NCI-H2029 (cell line): ENCODE measurements at places on chromosomes 16 and 17.

DNA sequence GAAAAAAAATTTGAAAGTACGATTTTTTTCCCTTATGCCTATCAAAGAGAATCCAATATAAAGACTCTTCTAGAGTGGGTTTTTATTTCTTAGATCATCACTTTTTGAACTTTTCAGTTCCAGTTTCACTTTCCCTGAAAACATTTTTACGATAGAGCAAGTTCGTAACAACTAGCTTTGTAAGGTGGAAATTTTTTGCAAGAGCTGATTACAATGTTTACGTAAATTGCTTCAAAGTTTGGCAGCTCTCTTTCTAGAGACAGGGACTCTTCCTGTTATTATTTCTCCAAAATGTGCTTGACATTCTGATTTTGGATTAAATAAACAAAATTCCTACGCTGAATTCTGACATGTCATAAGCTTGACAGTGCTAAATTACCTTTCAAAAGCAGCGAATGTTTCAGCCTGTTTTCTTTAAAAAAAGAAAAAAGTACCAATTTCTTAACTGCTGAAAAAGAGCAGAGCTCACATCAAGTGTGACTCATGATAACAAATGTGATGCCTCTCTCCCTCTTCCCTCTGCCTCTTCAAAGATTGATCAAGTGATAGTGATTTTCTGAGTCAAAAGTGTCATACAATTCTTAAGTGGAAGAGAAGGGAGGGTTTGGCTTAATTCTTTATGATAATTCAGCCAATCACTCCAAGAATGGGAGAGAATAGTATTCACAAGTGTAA is 175.2 kb downstream of the KCNJ2 start:
- DNase-seq, result no peak

- no peak for DNase-seq
Observed at GRCh38 chr17:46138473-46138872, 54.8 kb downstream of the KANSL1 start.

DNA sequence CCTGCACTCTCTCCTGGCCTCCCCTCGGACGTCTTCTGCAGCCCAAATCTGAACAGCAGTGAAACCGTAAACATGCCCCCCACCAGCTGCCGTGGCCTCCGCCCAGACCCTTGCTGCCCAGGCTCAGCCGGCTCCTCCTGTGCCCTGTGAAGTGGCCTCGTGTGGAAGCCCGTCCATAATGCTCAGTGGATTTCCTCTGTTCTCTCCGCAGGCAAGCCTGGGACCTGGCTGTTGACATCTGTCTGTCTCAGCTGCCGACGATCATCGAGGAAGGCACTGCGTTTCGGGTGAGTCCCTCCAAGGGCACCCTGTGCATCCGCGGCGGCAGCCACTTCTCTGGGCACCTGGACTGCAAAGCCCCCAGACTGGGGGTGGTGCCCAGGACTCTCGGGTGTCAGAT is 153.9 kb upstream of the CHMP6 start:
- DNase-seq, result no peak

- no peak for DNase-seq
Observed at GRCh38 chr17:79168486-79169055, 93.9 kb downstream of the ENGASE start.

GRCh38 chr17:45146890-45147580 is 1.2 kb upstream of the HEXIM1 start:
- DNase-seq, result peak; percentile 74

- no peak for DNase-seq
Observed at GRCh38 chr17:71764505-71764904, 356.3 kb upstream of the SOX9 start.

DNA sequence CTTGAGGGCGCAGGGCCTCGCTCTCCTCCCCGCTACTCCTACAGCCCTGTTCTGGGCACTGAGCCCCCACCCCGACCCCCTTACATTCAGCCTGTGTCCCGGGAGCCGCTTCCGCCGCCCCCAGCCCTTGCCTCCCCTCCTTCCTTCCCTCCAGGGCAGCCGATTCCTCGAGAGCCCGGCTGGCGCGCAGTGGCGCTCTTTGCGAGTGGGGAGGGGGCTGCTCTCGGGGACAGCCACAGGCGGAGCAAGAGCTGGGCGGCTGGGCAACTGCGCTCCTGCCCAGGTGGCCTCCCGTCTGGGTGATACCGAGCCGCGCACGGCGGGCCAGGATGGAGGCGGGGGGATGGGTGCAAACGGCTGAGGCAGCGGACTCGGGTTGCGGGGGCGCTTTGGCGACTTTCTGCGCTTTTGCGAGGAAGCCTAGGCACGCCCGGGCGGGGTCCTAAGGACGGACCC is 1.2 kb downstream of the MMP15 start:
- no peak for DNase-seq

GRCh38 chr16:54291656-54292487 is 5.3 kb upstream of the IRX3 start:
- DNase-seq, result no peak

GRCh38 chr17:42685831-42686230 is 3.5 kb downstream of the CNTNAP1 start:
- DNase-seq, result no peak

DNA sequence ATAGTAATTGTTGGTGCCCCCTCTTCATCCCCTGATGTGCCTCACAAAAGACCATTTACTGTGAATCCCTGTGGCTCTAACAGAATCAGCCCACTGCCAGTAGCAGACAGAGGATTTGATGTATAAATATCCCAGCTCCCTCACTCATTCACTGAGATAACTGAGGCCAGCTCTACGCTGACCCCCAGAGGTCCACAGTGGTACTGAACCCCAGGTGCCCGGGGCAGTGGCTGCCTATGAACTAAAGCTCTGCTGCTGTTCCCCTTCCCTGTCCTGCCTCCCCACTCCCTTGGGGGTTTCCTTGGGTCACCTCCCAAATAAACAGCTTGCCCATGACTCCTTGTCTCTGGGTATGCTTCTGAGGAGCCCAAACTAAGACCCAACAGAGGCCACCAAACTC is 295.8 kb downstream of the FOXL1 start:
- DNase-seq, result no peak

- no peak for DNase-seq
Observed at GRCh38 chr16:85243308-85243707, 131.0 kb upstream of the CIBAR2 start.

DNA sequence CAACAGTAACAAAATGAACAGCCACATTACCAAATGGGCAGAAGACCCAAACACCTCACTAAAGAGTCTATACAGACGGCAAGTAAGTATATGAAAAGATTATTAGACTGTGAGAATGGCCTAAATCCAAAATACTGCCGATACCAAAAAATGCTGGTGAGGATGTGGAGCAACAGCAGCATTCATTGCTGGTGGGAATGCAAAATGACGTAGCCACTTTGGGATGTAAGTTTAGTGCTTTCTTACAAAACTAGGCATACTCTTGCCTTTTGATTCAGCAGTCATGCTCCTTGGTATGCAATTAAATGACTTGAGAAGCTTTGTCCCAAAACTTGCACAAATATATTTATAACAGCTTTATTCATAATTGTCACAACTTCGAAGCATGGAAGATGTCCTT is 43.8 kb downstream of the RABEP1 start:
- no peak for DNase-seq

DNA sequence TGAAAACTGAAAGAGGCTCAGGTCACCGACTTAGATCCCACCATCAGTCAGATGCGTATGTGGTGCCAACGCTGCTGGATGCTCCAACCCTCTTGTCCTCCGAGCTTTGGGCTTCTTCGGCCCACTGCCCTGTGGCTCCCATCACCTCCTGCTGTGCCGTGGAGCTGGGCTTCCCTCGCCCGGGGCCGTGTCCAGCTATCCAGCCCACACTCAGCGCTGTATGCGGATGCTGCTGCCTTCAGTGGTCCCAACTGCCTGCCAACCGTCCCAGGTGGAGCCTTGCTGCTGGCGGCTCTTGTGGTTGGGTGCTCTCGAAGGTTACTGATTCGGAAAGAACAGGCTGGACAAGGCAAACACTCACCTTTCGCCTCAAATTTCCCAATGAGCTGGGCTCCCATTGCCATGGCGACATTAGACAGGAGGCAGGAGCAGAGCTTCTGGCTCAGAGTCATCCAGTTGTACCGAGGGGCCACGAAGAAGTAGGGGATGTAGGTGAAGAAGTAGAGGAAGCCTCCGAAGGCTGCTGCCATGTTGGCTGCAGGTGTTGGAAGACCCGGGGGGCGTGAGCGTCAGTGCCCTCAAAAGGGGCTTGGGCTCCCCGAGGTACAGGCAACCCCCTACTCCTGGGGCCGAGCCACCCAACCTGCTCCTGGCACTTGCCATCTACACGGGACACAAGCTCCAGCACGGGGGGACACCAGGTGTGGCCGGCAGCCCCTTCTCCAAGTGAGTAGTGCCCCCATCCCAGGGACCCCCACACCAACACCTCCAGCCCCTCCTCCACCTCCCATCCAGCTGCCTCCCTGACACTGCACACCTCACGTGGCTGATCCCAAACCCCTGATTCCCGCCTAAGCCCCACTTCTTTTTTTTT is 32.2 kb downstream of the ABCA3 start:
- DNase-seq, result no peak

DNA sequence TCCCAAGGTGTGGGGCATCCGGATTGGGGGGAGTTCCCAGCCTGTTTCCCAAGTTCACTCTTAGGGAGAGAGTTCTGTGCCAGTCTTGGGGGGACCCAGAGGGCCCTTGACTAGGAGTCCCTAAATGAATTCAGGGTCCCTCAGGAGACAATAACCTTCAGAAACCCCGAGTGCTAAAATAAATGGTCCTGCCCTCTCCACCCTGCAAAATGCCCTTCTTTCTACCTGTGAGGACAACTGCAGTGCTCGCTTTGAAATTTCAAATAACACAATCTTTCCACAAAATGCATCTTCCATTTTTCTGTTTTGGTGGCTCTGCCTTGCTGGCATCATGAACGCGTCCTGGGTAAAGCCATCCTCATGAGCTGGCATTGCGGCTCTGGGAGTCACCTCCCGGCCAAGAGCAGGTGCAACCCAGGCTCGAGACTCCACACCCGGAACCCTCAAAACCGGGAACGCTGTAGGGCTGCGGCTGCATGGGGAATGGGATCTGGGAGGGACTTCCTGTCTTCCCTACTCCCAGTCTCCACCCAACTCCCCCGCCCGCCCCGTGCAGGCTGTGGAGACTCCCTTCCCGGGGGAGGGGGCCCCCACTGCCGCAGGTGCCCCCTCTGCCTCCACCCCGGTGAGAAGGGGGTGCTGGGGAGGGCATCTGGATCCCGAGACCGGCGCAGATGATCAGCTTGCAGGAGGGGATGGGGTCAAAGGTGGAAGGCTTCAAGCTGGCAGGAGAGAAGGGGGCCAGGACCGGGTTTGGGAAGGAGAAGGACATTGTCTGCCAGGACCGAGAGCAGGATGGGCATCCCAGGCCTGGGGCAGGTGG is at the start of gene ZNF205:
ZNF205 (plus strand) TSS at position 529 of the 823 bp plus-strand sequence. CDS start 845 bp downstream, outside the sequence.
- DNase-seq, result peak; percentile 77

- DNase-seq, result no peak
Observed at GRCh38 chr16:769184-769784, 8.8 kb downstream of the MSLN start.

GRCh38 chr17:14621826-14622614 is 321.1 kb downstream of the HS3ST3B1 start:
- no peak for DNase-seq

DNA sequence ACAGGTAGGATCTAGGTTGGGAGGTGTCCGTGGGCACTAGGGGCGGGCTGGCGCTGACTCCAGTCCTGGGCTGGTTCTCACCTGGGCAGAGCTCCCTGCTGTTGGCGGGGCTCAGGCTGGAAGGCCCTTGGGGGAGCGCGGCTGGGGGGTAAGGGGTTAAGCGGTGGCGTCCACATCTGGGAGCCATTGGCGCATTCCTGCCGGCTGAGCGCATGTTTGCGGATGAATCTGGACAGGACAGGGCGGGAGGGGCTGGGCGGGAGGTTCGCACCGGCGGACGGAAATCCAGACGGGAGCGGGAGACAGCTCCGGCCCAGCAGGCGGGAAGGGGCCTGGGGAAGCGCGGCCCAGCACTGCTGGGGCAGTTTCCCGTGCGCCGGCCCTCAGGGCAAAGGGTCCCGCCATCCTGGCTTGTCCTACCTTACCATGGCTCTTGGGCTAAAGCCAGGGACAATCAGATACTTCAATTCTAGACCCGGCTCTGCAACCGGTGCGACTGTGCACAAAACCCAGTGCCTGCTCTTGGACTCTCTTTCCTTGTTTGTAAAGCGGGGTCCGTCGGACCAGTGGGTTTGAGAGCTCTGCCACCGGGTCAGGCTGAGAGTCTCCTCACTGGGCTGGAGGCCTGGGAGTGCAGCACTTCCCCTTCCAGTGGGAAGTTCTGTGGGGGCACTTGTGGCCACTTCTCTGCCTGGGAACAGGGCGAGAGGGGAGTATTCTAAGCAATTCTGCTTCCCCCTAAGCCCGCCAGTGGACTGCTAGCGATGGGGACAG is 7.8 kb downstream of the RARA start:
- peak; percentile 59 for DNase-seq

- no peak for DNase-seq
Observed at GRCh38 chr17:78766743-78767294, 15.3 kb downstream of the CYTH1 start.

- DNase-seq, result no peak
Observed at GRCh38 chr17:45972531-45972930, 26.5 kb upstream of the STH start.

GRCh38 chr17:16313139-16314090 is 39.9 kb downstream of the CENPV start:
- no peak for DNase-seq

DNA sequence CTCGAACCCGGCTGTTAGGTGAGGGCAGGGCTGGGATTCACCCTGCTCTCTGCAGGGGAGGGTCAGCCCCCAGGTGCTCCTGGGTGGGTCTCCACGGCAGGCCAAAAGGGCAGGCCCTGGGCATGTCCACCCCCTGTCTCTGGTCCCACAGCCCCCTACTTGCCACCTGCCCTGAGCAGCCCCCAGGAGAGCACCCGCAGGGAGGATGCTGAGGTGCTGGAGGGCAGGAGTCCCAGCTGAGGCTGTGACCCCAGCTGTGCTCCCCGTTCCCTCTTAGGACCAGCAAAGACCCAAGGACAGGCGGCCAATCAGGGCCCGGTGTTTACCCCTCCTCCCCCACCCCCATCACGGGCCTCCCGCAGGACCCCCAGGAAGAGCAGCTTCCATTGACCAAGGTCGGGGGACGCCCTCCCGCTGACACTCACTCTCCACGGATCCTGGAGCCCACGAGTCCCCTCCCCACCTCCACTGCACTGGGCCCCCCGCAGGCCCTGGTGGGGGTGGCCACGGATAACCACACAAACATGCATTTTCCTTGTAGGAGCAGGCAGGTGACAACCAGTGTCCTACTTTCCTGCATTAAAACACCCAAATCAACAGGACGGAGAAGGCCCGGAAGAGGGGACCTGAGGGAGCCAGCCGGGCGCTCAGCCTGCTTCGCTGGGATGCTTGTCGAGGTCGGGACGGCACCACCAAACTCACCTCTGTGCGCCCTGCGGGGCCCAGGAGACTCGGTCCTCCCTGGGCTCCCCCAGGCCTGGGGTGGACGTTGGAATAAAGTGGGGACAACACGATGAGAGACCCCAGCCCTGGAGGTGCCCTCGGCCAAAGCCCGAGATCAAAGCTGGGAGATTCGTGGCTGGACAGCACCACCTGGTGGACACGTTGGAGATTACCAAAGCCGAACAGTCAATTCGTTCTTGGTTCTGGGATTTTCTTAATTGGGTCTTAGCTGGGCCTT is 22.5 kb upstream of the ENPP7 start:
- peak; percentile 11 for DNase-seq

DNA sequence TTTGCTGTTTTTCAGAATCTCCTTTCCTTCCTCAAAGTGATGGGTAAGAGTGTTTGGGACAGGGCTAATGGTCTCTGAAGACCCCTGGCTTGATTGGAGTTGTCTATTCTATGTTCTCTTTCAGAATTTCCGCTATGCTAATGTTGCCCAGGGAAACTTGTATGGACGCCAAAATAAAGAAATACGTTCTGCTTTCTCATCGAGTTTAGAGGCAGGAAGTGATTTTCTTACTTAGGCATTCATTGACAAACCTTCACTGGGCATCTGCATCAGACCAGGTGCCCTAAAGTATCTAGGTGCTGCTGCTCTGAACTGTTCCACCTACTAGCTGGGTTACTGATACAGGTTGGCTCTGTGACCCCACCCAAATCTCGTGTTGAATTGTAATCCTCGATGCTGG is 787.9 kb upstream of the EEF2KMT start:
- no peak for DNase-seq
